ENCODE measurements at places on chromosomes 12 and 14.

GRCh38 chr12:124870515-124870914 is 6.9 kb upstream of the SCARB1 start:
- no peak for DNase-seq

- no peak for DNase-seq
Observed at GRCh38 chr12:86914721-86915120, 658.5 kb upstream of the MGAT4C start.

GRCh38 chr12:120365675-120366340 is 3.2 kb downstream of the MSI1 start:
- no peak for DNase-seq

DNA sequence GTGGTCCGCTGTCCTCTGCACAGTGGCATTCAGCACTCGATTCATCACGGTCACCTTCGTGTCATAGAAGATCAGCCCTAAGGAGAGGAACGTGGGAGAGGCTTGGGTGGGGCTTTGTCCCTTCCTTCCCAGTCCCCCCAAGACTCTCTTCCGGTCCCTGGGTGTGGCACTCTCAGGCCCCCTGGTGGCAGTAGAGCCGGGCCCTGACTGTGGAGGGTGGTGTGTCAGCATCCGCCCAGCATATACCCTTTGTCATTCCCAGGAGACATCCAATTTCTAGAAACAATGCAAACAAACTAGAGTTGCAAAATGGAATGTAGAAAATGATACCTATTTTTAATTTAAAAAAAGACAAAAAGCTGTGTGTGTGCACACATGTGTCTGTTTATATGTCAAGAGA is 45.0 kb downstream of the TRAFD1 start:
- no peak for DNase-seq

GRCh38 chr14:82362452-82362851 is 828.8 kb upstream of the SEL1L start:
- no peak for DNase-seq
